ENCODE measurements at places on chromosomes 5 and 9. TPM values are rescaled to one million over a fixed set of nuclear protein-coding genes. Genes with fewer than 3 reads are reported as not detected.

DNA sequence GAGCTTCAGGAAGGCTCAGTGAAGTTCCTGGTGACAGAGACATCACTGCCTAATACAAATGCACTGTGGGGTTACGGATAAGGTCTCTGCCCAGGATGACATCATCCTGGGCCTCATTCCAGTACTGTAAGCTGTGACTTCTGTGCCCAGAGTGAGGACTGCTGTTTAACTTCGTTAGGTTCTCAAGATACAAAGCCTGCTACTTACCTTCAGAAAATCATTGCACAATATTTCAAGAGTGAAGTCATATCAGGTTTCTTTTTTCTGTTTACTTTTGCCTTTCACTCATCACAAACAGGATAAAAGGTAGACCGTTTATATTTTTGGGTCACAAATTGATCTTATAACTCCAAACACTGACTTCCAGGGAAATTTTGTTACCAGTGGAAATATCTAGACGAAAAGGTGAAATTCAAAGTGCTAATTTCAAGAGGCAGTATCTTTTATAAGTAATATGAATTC is 241.2 kb downstream of the PIK3R1 start:
- DNase-seq, result no peak

DNA sequence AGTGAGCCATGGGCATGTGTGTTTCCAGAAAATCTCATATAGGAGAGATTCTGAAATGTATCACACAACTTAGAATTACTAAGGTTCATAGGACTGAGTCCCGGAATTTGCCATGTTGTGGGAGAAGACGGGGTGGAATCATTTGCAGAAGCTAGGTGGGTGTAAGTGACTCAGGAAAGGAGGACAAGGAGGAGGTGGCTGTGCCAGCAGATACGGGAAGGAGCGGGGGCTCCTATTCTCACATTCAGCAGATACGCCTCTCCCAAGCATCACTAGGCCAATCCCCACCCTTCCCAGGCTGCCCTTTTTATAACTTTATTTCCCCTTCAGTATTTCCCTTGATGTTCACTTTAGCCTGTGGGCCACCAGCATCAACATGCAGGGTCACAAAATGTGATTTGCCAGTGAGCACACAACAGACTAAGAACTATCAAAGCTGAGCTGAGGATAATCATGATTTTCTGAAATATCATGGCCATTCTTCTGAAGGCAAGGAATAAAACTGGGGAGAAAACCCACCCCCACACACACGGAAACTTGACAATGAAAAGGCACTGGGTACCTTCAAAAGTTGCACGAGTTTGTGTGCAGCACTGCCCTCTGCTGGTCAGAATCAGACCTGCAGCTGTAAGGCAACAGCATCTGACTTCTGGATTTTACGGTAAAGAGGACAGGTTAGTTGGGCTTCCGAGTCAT is 133.2 kb downstream of the MTX3 start:
- DNase-seq, result peak; percentile 56

DNA sequence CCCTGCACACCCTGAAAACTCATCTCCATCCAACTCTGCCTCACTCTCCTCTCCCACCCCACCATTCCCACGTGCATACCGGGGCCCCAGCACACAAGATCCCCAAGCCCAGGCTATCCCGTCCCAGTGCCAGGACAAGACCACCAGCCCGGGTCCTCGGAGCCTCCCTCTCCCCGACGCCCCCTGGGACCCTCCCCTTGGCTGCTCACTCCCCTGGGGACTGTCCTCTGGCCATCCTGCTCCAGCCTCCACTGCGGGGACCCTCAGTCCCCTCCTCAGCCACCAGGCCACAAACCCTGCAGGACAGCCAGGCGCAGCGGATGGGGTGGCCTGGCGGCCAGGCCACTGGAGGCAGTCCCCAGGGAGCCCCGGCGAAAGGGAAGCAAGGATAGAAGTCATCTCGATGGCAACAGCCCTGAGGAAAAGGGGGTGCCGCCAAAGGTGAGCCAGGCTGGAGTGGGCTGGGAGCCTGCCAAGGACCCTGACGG is 62.8 kb downstream of the C9orf50 start:
- no peak for DNase-seq

GRCh38 chr5:4881366-4882002 is 258.6 kb upstream of the ADAMTS16 start:
- DNase-seq, result no peak

CCDC69 gene
- total RNA-seq, result 98.5 TPM

SOHLH1 gene
- not detected for total RNA-seq

Measured in CD8-positive, alpha-beta T cell (primary cell).